ENCODE measurements at places on chromosomes 7 and 10. TPM values are rescaled to one million over a fixed set of nuclear protein-coding genes. Genes with fewer than 3 reads are reported as not detected.
A peak's percentile ranks its signal among the peaks of the same experiment; 100 is the strongest.

RBM20 gene
- under 0.01 TPM for total RNA-seq

ITPRID1 gene
- total RNA-seq = not detected

INHBA gene
- total RNA-seq = under 0.01 TPM

PRKCQ gene
- 36.6 TPM for total RNA-seq

GNGT1 gene
- total RNA-seq = not detected

TEX36 gene
- not detected for total RNA-seq

CDH23 gene
- 0.81 TPM for total RNA-seq

- no peak for DNase-seq
Observed at GRCh38 chr10:127310923-127311322, 114.5 kb upstream of the INSYN2A start.

DNA sequence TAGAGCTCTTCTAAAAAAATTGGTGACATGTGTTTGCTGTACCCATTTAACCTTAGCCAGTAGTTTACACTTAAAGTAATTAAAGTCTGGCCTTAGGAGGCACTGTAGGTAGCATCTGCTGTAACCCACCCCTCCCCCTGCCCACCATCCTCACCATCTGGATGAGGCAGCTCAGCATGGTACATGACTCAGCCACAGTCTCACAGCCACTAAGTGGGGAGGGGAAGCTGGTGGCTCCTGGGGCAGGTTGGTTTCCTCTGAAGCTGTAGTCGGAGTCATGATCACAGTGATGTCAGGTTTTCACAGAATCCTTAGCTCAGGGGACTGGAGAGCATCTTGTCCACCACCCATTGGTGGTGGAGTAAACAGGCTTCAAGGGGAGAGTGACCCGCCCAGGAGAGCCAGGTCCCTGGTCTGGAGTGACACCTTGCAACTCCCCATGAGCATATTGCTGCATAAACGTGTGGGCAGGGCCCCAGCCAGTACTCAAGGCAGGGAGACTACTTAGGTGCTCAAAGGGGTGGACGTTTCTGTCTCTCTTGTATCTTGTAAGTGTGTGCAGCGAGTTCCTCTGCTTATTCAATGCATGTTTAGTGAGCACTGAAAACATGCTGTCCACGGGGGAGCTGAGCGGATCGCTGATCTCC is 125.9 kb downstream of the GRK5 start:
- DNase-seq = no peak

DNA sequence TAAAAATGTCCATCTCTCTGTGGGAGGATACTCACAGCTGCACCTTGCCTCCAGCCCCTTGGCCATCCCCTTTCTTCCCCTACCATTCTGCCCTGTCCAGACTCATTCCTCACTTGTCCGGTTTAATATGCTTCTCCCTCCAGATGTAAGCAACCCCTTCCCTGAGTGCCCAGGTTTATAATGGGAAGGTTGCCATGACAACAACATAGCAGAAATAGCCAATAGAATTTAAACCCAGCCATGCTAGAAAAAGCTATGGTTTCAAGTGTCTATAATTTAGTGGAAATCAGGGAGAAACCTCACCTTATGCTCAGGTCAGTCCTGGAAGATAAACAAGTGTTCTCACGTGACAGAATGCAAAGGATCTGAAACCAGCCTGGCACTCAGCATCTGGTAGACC is 196.0 kb upstream of the FZD8 start:
- no peak for DNase-seq

DNA sequence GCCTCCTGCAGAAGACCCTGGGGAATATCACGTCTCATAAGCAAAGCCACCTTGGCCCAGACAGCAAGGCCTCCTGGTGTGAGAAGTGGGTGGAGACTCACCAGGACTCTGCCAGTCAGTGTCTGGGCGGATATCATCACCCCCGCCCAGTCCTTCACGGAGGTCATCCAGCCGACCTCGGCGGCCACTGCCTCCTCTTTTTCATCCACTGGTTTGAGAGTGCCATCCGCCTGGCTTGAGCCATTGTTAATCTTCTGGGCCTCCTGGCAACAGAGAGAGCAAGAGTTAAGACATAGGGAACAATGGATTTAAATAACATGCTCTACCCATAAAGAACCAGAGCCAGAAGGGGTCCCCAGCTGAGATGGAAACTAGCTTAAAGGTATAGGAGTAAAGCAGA is 233.8 kb downstream of the KCNMA1 start:
- DNase-seq = no peak

GRCh38 chr10:43350686-43351085 is 20.8 kb upstream of the FXYD4 start:
- DNase-seq = no peak

GRCh38 chr7:142632271-142633134 is 116.8 kb upstream of the PRSS1 start:
- peak; percentile 92 for DNase-seq

DNA sequence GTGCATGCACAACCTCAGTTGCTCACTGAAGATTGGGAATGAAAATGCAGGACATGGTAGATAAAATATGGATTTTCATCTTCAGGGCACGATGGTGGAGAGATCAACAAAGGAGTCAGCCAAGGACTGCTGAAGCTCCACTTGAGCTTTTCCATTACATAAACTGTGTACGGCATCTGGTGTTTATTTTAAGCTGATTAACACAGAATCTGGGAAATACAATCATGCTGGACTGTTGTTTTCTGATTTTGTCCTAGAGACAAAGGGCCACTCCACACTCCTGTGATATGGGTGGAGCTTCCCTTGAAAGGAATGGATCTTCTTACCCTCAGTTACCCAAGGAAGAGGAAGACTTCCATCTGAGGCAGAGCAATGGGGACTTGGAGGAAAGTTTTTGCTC is 120.6 kb downstream of the SAMD9 start:
- no peak for DNase-seq

DNA sequence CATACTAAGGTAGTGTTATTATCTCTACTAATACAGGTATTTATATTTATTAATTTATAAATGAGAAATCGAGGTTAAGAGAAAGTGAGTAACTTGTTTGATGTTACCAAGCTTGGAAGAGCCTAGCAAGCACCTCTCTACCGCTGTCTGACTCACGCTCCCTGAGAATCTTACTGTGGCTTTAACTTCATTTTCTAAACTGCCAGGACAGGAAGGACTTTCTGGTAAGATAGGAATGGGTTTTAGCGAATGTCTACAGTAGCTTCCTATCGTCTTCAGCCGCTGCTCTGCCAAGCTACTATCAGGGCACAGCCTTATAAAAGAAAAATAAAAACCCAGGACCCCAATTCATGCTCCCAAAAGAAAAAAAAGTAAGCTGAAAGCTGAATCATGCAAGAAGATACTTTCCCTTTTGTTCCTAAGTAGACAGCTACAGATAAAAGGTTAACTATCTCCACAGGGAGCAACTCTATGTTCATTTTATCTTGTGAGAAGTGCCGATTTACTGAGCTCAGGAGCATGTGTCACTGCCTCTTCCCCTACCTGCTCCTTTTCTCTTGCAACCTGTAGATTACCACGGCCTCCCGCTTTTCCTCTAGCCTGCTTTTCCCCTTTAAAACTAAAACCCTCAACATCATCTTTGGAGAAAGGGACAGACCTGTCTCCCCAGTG is 60.2 kb downstream of the THNSL1 start:
- peak; percentile 25 for DNase-seq
